ENCODE measurements at places on chromosomes 11 and 22.
A peak's percentile ranks its signal among the peaks of the same experiment; 100 is the strongest.

DNA sequence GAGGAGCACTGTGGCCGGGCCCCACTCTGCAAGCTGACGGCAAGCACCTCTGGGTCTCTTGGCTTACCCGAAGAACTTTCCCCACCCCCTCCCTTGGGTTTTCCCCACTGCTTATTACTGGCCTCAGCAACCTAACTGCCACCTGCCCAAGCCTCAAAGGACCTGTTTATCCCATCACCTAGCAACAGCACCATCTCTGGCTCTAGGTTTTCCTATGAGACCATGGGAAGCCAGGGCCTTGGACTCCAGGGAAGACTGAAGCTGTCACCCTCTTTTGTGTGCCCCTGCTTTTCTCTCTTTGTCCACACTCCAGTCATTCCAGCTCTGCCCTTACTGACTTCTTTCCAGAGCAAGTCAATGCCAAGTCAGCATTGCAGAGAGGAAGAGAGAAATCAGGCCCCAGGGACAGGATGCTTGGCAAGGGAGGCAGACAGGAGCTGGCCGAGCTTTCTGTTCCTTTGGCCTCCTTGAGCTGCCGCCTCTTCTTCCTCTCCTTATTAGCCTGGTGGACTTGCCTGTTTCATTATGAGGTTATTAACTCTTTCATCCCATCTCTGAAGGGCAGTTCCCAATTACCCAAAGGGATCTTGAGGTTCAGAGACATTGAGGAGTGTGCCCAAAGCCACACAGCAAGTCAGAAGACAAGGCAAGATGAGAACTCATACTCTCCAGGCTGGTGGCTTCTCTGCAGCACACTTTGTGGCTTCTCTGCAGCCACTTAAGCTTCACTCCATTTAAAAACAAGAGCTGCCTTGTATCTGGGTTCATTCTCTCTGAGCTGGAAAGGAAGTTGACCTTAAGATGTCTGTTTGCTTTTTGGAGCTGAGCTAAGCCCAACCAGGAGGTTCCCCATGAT lies at the start of gene SMIM35:
TSS of gene SMIM35 (minus strand) at position 51 of the 856 bp plus-strand sequence. CDS start 206 bp downstream, outside the sequence.
- DNase-seq: no peak

- DNase-seq: no peak
Measured at GRCh38 chr11:71293961-71294782, 41.8 kb upstream of the SHANK2 start.

- DNase-seq: no peak
Measured at GRCh38 chr11:122521626-122522025, 133.9 kb upstream of the UBASH3B start.

- no peak for DNase-seq
Measured at GRCh38 chr22:46602025-46602424, 18.2 kb upstream of the GRAMD4 start.

GRCh38 chr11:120068114-120068573 lies 69.8 kb downstream of the TRIM29 start:
- no peak for DNase-seq

GRCh38 chr11:1831338-1832210 lies 3.2 kb upstream of the SYT8 start:
- no peak for DNase-seq

DNA sequence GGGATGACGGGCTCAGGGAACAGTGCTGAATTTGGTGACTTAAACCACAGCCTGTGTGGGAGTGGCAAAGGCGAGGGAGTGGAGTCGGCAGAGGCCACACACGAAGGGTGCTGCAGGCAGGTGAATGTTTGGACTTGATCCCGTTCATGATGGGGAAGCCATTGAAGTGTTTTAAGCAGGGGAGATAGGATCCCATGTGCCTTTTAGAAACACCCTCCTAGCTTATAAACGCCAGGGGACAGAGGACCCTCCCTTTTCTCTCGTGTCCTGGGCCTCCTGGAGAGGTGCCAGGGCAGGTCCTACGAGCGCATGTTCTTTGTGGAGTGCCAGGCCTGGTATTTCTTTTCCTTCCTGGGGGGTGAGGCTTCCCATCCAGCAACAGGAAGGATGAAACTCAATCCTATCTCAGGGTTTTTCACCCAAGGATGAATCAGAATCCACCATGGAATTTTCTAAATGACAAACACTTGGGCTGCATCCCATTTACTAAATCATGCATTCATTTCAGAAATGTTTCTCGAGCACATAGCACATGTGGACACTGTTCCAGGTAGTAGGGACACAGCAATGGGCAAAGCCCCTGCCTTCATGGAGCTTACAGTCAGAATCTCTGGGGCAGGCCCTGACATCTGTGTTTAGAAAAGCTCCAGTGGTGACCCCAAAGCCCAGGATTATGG lies 59.6 kb downstream of the CHRDL2 start:
- DNase-seq: no peak

DNA sequence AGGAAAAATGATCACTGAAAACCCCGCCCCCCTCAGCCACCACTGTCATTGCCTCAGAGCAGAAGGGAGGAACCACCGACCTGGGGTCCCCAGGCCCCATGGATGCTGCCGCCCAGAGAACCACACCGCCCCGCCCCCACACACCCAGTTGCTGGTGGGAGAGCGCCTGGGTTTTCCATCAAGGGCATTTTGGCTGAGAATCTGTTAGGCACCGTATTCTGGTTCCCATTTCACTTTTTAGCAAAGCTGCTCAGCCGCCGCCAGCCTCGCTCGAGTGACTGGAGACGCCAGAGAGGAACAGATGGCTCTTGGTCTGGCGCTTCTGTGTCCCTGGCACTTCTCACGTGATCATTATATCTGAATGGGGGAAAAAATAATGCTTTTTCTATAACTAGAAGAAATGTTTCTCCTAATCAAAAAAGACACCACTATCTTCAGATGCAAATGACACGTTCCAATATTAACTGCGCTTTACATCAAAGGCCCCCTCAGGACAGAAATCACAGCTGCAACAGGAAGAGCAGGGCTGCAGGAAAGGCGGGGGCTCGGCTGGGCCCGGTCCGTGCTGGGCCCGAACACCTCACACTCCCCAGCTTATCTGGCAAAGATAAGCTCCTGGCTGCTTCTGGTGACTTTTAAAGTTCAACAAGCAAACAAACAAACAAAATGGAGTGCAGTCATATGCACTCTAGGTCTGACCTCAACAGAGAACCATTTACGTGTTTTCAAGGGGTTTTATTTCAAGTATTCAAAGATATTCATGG lies 149.8 kb downstream of the MPPED1 start:
- no peak for DNase-seq

GRCh38 chr11:2664376-2664775 lies 35.4 kb downstream of the KCNQ1OT1 start:
- no peak for DNase-seq

- DNase-seq: no peak
Measured at GRCh38 chr11:23727794-23728193, 769.1 kb upstream of the LUZP2 start.

GRCh38 chr11:112822478-112823274 lies 138.5 kb upstream of the NCAM1 start:
- no peak for DNase-seq

GRCh38 chr22:33921525-33922348 lies 1.5 kb upstream of the LARGE1 start:
- DNase-seq: peak; percentile 68

GRCh38 chr11:35281169-35281688 lies 138.1 kb downstream of the SLC1A2 start:
- DNase-seq: no peak

- DNase-seq: no peak
Measured at GRCh38 chr22:27070594-27070993, 413.2 kb downstream of the MIAT start.

GRCh38 chr11:128955636-128956035 lies 13.0 kb upstream of the TP53AIP1 start:
- DNase-seq: no peak

All from endothelial cell (in vitro differentiated cells).